ENCODE measurements at places on chromosomes 13 and 19. TPM values are rescaled to one million over a fixed set of nuclear protein-coding genes. Genes with fewer than 3 reads are reported as not detected.

DNAAF3 gene
- 14.0 TPM for total RNA-seq

PSG6 gene
- not detected for total RNA-seq

NKPD1 gene
- total RNA-seq: not detected

HRC gene
- total RNA-seq: 2.1 TPM

TEX29 gene
- not detected for total RNA-seq

KLK15 gene
- total RNA-seq: not detected

- no peak for DNase-seq
These were observed 177.4 kb upstream of the UBL3 start for GRCh38 chr13:30027569-30028455.

DNA sequence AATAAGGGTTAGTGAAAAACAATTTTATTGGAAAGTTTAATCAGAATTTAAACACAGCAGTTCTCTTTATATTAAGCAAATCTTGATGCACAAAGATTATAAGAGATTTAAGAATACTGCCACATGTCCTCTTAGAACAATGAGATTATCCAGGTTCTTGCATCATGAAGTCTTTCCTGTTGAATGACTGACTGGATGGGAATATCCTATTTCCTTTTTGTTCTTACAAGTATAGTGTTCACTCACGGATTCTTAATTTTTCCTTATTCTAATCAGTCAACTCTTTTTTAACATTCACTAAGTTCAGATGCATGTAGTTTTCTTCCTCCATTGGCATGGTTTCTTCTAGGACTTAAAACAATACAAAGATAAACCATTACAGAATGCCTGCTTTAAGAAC lies 10.1 kb downstream of the URI1 start:
- no peak for DNase-seq

DNA sequence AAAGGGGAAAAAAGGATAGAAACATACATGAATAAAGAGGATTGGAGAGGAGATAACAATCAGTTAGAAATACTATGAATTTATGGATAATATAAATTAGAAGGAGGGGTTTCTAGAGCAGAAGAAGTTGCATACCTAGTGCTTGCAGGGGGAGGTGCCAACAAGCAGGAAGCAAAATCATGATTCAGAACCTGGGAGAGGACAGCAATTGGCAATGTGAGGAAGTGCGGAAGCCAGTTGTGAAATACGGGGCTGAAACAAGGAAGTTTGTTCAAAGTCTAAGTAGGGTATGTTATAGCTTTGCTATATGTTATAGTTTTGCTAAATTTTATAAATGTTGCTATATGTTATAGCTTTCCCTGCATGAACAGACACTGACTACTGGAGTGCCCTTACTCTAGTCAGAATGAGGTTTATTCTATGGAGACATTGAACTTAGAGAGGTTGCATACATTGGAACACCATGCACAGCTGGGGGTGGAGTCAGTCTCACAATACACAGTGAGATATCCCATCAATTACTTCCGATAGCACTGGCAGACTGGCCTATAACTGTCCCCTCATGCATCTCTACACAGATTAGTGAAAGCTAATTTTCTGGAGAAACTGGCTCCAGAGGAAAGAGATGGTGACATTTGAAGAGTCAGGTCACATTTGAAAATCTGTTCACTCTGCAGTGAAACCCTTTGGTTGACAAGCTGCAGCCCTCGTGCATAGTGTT lies 92.1 kb downstream of the GPC6 start:
- no peak for DNase-seq

- peak; percentile 81 for DNase-seq
These were observed 9.6 kb downstream of the GIPR start for GRCh38 chr19:45677351-45678230.

DNA sequence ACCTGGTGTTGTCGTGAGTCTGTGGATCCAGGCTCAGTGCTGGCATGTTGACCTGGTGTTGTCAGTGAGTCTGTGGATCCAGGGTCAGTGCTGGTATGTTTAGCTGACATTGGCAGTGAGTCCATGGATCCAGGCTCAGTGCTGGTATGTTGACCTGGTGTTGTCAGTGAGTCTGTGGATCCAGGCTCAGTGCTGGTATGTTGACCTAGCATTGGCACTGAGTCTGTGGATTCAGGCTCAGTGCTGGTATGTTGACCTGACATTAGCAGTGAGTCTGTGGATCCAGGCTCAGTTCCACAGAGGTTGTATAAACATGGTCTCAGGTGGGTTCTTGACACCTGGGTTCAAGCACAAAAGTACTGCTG lies 16.8 kb upstream of the PDCD2L start:
- DNase-seq: no peak

GRCh38 chr13:25571237-25571636 lies 199.5 kb downstream of the ATP8A2 start:
- no peak for DNase-seq

GRCh38 chr19:3944018-3944721 lies 11.3 kb downstream of the NMRK2 start:
- DNase-seq: no peak

DNA sequence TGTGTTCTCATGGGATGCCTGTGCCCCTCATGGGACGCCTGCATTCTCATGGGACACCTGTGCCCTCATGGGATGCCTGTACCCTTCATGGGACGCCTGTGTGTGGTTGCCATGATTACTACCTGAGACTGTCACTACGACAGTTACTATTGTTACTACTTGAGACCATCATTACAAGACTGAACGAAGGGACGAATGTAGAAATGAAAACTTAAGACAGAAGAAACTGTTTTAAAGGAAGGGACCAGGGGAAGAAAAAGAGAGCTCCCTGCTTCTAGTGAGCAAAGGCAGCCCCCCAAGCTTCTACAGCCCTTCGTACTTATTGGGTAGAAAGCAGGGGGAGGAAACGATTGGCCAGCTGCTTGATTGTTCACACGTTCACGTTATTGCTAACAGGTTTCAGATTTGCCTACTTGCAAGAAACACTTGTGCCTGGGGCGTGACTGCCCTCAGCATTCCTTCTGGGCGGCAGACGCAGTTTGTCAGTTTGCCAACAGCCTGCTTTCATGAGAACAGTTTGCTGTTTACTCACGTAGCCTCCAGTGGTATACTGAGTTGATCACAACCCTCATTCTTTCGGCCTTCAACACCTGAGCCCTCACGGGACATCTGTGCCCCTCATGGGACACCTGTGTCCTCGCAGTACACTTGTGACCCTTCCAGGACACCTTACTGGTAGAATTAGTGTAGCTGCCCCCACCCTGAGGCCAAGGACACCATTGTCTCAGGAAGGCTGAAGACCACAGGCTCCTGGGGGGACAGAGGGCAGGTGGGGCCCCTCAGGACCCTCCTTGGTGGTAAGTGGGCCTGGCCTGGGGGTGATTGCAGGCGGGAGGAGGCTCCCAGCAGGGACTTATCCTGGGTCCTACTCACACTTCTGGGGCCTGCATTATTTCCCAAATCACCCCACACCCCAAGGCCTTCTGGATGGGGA lies 2.5 kb upstream of the S1PR4 start:
- DNase-seq: no peak

- DNase-seq: peak; percentile 12
These were observed 27.3 kb downstream of the TM9SF2 start for GRCh38 chr13:99528547-99528946.

Measured in SJCRH30 (cell line).